ENCODE measurements at places on chromosomes 1 and 21. TPM values are rescaled to one million over a fixed set of nuclear protein-coding genes. Genes with fewer than 3 reads are reported as not detected.

- H3K4me3 ChIP-seq: no peak overlapping the region
- H3K4me1 ChIP-seq: no peaks in the 10 kb centered on the region
- no peaks in the 10 kb centered on the region for H3K36me3 ChIP-seq
- H3K27me3 ChIP-seq: peaks cover 18% of the 10 kb centered on the region
Observed at GRCh38 chr1:50135716-50136115, 27.0 kb downstream of the ELAVL4 start.

DNA sequence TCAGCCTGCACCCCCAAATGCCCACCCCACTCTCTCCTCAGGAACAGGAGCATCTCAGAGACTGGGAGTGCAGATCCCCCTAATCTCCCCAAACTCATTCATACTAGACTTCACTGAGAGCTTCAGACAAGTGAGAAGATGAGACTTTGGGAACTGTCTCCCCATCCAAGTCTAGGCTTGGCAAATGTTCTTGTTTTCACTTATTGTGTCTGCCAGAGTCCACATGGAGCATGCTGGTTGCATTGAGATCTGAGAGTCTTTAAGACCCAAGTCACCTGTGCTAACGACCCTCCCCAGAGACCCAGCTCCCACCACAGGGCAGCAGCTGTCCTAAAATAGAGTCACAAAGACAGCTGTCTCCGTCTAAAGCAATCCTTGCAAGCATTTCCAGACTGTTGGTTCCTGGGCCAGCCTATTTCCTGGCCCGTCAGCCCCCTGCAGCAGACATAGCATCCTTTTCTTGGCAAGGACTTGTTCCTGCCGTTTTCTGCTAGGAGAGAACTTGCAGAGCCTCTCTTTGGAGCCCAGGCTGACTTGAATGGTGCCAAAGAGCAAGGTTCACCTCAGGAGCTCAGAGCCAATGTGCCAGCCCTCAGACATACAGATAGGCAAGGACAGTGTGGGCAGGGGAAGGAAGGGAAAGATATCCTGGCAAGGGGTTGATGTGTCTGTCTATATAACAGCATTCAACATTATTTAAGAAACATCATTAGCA is 1.9 kb upstream of the CNTN2 start:
- no peak overlapping the region for H3K4me3 ChIP-seq
- no peak overlapping the region for H3K27ac ChIP-seq
- H3K27me3 ChIP-seq: peaks cover 91% of the 10 kb centered on the region
- no peaks in the 10 kb centered on the region for H3K36me3 ChIP-seq
- no peak for DNase-seq

DNA sequence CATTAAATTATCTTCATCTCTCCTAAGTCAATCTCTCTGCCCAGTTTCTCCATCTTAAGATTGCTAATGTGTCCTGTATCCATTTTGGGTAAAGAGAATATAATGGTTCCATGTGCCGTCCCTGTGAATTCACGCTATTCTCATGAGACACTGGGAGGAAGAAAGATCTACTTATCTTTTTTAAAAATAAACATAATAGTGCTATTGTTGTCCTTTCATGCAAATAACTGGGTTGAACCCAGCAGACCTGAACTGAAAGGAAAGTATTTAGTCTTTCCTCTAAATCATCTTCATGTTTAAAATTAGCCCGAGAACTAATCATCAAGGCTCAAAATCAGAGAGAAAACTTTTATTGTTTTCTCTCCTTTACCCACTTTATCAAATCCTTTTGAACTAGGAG is 22.4 kb downstream of the SLAMF1 start:
- DNase-seq: no peak
- no peak overlapping the region for H3K4me3 ChIP-seq
- peaks cover 16% of the 10 kb centered on the region for H3K27me3 ChIP-seq
- H3K4me1 ChIP-seq: no peaks in the 10 kb centered on the region
- no peaks in the 10 kb centered on the region for H3K36me3 ChIP-seq

GRCh38 chr1:203251466-203251865 is 22.0 kb upstream of the CHIT1 start:
- no peak overlapping the region for H3K4me3 ChIP-seq
- H3K36me3 ChIP-seq: no peaks in the 10 kb centered on the region
- no peak overlapping the region for H3K27ac ChIP-seq
- peaks cover 38% of the 10 kb centered on the region for H3K27me3 ChIP-seq
- no peak for DNase-seq
- H3K4me1 ChIP-seq: no peaks in the 10 kb centered on the region

DNA sequence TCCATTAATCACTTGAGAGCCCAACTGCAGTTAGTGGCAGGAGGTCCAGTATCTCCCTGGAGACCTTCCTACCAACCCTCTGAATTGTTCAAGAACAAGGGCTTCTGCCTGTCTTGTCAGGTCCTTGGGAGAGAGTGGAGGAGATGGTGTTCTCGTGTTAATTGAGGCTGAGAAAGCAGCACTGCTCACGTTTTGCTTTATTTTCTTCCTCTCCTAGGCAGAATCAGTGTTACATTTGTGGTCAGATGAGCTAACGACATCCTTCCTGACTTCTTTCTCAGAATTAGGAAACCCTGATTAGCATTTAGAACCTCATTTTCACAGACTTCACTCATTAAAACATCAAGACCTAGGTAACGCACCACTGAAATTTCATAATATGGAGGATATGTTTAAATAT is 26.4 kb upstream of the LRIG2 start:
- H3K4me3 ChIP-seq: no peak overlapping the region
- DNase-seq: no peak
- no peak overlapping the region for H3K27ac ChIP-seq

- H3K27ac ChIP-seq: no peak overlapping the region
- DNase-seq: no peak
- no peaks in the 10 kb centered on the region for H3K36me3 ChIP-seq
- H3K27me3 ChIP-seq: no peaks in the 10 kb centered on the region
- peaks cover 50% of the 10 kb centered on the region for H3K4me1 ChIP-seq
- no peak overlapping the region for H3K4me3 ChIP-seq
Observed at GRCh38 chr1:234871039-234871709, 257.5 kb downstream of the TOMM20 start.

Gene FGGY
- total RNA-seq: 18.8 TPM

Gene FCMR
- 0.58 TPM for total RNA-seq
